Activated T-helper 2 cell treated with anti-CD3 and anti-CD28 coated beads, Interferon-gamma antibody, Interleukin-2, Interleukin-4, amounts not matched to agents 10 μg/mL and 5 μg/mL and 100 μg/mL, durations not matched to agents 14 hours and 24 hours and 36 hours (primary cell): ENCODE measurements at places on chromosomes 5 and 9. TPM values are rescaled to one million over a fixed set of nuclear protein-coding genes. Genes with fewer than 3 reads are reported as not detected.

GRCh38 chr5:74367934-74368333, 272.6 kb downstream of the ENC1 start:
- DNase-seq, result no peak

- no peak for DNase-seq
These were observed 211.3 kb downstream of the ARHGAP26 start for GRCh38 chr5:142981475-142981874.

GRCh38 chr5:80150731-80151130, 105.1 kb downstream of the SERINC5 start:
- no peak for DNase-seq

DNA sequence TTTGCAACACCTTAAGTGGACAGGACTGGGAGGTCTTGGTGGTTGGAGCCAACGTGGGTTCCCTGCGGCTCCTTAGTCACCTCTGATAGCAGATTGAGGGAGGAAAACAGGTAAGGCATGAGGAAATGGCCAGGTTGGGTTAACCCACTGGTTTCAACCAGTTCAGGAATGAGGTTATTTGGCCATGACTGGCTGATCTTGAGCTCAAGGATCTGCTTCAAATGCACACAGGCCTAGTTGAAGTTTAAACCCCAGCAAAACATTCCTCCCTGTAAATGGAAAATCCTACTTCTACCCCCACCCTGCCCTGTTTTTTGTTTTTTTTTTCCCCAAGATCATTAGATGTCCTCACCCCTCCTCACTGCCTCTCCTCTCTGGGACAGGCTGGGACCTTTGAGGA, 3.2 kb upstream of the NUP214 start:
- no peak for DNase-seq

The NTNG2 gene
- 3.8 and 5.2 TPM in 2 replicates for total RNA-seq

DNA sequence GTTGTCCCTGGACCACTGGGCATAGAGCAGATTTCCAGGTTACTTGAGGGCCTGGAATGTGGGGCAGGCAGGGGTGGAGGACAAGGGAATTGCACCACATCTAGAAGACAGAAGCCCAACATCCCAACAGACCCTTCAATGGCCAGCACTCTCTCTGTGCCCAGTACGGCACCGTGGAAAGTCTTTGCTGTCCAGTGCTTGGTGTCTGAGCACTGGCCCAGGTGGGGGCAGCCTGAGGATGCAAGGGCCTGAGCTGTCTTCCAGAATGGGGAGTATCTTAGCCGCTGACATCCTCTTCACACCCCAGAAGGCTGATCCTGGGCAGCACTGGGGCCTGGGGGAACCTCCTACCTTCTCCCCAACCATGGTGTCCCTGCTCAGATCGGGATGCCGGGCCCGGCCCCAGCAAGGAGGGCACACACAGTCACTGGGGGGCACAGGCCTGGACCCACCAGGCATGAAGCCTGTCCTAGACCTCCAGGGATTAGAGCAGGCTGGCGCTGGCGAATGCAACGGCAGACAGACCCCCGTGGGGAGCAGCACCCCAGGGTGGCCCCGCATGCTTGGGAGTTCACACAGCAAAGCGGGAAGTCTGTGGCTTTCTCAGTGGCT, 40.6 kb upstream of the OLFM1 start:
- no peak for DNase-seq

DNA sequence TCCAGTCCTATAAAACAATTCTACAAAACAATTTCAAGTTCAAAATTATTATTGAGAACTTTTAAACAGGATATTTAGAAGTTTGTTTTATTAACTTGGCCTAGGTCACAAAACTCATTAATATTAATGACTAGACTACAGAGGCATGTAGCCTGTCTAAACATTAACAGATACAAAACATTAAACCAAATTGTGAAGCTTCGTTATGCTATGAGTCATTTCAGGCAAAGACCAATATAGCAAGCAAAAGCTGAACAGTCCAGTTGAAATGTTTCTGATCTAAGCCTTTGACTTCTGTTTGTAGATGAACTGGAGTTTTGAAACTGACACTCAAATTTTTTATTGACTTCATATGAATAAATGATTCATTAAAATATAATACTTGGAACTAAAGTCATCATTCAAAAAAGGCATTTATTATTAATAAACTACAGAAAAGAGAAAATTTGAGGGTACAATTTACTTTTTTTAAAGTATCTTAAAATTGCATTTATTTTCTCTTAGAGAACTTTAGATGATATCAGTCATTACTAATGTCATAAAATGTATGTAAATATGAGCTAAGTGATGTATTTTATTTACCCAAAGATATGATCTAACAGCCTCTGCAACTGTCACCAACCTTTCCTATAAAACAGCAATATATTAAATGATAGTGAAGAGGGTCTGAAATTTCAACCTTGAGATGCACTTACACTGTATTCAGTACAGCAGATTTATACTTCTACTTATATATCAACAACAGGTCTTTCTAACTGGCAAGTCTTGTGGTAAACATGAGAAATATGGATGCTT, 188.8 kb downstream of the COMMD10 start:
- DNase-seq, result no peak

DNA sequence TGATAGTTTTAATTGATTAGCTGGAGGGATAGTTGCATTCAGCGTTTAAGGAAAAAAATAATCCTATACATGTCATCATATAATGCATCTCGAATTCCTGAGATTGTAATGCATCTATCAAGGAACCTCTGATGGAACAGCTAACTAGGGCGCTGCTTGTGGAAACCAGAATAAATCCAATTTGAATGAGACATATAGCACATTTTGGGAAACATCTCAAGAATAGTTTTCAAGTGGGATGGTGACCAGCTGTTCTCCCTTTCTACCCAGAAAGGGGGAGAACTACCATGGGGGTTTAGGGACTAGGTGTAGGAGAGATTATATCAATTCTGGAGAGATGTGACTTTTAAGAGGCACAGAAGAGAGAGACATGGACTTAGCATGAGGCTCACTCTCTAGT, 319.3 kb upstream of the BRINP1 start:
- DNase-seq, result no peak
